ENCODE measurements at places on chromosomes 12 and 14.
A peak's percentile ranks its signal among the peaks of the same experiment; 100 is the strongest.

- no peak for DNase-seq
Measured at GRCh38 chr12:130977046-130977742, 23.5 kb downstream of the ADGRD1 start.

GRCh38 chr12:92036061-92036620, 109.5 kb downstream of the BTG1 start:
- no peak for DNase-seq

GRCh38 chr14:70448633-70449340, 3.2 kb upstream of the ADAM21 start:
- DNase-seq = no peak

DNA sequence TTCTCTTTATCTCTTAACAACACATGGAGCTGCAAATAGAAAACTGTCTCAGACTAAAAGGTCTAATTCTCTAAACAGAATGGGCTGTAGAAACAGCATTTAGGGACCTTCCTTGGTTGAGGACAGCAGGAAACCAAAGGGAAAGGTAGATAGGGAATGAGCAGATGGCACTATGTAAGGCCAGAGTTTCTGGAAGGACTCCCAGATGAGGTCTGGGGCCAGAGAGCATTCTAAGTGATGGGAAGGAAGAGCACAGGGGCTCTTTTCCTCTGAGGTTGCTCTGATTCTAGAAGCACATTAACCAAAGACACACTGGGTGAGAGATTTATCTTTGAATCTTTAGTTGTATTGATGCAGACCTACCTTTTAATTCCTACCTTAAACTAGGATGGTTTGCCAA, 79.4 kb downstream of the TPH2 start:
- no peak for DNase-seq

DNA sequence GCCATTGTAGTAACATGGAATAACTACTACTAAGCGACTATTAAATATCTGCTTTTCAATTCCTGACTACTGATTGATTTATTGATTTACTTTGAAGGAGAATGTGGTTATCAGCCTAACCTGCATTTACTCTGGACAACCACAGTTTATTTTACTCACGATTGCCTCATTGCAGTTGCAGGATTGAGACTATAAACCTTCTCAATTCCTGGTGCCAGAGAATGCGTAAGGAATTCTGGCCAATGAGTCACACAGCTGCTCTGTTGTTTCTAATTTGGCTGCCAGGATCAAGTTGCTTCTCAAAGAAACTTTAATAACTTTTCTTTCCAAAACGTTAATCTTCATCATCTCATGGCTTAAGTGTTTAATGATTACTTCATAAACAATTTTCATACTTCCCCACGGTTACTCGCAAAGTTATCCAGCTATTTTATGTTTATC, 13.1 kb upstream of the TMTC1 start:
- DNase-seq = peak; percentile 77

GRCh38 chr12:20601668-20602280, 93.4 kb upstream of the SLCO1C1 start:
- peak; percentile 67 for DNase-seq

DNA sequence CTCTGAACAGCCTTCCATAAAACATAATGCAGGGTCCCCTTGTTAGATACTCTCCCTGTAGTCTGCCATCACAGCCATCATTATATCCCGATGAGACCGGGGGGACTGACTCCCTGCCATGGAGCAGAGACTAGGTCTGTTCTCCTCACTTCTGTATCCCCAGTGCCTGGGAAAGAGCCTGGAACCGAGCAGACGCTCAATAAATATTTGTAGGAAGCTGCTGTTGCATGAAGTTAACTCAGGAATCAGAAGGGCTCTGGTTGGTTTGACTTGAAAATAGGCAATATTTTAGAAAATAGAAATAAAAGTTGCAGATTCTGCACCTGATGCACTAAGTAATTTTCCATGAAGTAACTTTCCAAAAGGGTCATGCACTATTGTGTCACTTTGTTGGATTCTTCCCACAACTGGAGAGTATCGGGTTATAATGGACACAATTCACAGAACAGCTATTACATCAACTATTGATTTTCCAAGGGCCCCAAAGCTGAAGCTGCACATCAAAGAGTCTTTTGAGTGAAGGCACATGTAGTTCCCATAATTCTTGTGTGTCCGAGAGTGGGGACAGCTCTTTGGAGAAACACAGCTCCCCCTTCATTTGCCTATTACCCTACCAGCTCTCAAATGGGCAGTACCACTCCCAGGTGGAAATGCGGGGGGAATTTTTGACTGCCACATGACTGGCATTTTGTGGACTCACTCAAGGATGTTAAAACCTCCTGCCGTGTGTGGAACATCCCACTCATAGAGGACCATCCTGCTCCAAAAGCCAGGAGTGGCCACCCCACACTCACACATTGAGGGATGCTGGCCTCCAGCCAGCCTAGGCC, 18.8 kb downstream of the CLMN start:
- no peak for DNase-seq

GRCh38 chr12:49698619-49699545, 8.3 kb downstream of the FMNL3 start:
- peak; percentile 85 for DNase-seq

DNA sequence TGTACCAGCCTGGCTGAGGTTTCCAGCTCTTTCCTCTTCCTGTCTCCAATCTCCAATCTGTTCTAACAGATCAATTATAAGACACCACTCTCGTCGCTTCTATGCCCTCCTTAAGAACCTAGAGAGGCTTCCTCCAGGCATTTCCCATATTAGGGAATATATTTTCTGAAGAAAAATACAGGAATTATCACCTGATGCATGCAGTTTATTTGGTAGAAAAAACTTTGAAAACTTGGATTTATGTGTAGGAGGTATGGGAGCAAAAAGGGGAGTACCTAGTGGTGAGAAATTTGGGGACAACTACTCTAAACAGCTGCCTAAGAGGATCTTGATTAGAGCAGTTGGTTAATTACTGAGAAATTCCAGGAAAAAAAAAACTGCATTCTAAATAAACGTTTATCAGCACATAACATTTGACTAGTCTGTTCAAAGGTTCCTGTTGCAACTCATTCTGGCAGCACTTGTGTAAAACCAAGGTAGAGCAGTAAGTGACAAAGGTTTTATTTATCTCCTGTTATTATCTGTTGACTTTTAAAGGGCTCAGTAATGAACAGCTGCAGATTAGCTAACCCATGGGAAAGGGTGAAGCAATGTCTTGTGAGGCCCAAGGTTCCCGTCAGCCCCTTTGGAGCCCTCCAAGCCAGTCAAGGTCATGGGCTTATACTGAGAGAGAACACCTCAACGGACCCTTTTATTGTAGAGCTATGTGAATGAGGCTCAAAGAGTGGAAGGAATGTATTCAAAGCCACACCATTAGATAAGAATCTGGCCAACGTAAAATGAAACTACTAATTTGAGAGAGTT, 36.4 kb upstream of the NR1H4 start:
- no peak for DNase-seq

DNA sequence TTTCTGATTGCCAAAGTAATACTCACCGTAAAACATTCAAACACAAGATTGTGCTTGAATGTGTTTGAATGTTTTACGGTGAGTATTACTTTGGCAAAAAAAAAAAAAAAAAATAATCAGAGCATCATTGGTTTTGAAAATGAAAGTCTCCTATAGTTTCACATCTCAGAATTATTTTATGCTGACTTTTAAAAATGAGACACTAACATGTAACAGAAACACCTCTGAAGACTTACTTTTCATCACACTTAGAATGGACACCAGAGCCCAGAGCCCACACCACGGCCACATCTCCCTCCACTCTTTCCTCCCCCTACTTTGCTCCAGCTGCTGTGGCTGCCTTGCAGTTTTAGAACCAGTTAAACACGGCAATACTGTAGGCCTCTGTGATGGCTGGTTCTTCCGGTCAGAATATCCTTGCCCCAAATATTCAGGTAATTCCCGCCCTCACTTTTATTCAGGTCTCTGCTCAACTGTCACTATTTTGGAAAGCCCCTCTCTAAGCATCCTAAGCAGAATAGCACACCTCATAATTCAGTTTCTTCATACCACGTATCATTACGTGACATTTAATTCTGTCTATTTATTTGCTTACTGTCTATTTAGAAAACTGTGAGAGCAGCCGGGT, 138.9 kb upstream of the MAX start:
- DNase-seq = no peak

- DNase-seq = no peak
Measured at GRCh38 chr12:10307630-10308029, at the start of gene KLRD1. Gene KLRD1 (plus strand): TSS chr12:10307870. CDS start chr12:10308078, 208 bp downstream.

DNA sequence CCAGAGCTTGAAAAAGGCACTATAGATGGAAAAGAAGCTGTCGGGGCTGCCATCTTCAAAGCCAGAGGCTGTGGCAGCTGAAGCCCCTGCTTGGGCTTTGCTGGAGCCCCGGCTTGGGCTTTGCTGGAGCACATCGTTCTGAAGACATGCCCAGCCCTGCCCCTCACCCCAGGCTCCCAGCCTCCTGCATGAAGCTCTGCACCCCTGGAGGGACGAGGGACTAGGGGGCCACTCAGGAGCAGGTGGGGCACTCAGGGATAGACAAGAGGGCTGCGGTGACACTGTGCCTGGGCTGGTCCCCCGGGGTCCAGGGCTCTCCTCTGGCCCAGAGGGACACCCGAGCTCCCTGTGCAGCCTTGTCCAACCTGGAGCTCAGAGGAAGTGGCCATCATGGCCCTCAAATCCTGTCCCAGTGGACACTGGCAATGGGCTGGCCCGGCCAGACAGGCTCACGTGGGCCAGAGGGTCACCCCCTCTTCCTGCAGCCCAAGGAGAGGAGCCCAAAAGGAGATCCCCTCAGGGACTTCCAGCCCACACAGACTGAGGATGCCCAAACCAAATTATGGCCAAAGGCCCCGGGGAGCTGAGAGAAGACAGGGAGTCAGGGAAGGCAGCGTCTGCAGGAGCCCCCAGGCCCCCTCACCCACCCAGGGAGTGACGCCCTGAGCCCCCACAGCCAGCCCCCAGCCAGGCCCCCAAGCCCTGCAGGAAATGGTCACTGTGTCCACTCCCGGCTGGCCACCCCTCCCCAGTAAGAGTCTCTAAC, 23.1 kb upstream of the C14orf180 start:
- DNase-seq = no peak

DNA sequence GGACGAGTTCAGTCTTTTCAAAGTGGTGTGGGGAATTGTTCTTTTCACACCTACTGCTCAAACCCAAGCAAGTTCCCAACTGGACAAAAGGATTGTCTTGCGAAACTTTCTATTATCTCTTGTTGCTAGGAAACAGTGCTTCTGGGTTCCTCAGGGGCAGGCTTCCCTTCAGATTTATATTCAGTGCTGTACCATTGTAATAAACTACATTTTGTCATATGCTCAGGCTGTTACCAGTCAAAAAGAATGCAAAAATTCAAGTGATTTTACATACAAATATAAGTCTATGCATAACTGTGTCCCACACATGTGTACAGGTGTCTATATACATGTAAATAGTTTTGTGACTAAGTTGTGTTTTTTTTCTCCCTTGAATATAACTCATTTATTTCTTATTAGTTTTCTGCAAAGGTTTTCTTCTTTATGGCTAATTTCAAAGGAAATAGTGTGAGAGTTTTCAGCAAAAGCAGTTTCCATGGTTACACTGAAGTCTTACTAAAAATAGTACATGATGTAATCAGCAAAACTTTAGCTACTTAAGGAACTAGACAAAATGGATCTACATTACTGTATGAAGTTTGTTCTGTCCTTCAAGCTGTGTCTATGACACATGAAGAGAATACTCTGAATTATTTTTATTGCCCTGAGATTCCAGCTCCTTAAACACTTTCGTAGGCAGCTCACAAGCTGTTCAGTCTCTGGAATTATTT, 430.2 kb upstream of the TMPO start:
- DNase-seq = no peak

GRCh38 chr12:118376089-118377020, at the start of gene SUDS3:
Gene SUDS3 (plus strand): TSS chr12:118376555. CDS start chr12:118376692, 137 bp downstream.
- DNase-seq = peak; percentile 67

DNA sequence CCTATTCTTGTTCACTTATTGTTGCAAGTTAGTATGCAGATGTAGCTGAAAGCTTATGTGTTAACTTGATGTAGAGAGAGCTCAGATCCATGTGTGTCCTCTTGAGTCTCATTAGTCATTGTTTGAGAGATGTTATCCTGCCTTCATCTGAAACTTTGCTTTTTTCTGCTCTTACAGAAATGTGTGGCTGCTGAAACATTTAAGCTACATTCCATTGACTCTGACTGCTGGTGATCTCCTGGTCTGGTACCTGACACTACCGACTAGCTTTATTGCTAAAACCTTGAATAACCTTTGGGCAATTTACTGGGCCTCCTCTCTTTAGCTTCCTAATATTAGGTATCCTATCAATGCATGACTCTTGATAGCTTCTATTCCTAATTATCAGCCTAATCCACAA, 705.6 kb upstream of the FOXG1 start:
- no peak for DNase-seq

DNA sequence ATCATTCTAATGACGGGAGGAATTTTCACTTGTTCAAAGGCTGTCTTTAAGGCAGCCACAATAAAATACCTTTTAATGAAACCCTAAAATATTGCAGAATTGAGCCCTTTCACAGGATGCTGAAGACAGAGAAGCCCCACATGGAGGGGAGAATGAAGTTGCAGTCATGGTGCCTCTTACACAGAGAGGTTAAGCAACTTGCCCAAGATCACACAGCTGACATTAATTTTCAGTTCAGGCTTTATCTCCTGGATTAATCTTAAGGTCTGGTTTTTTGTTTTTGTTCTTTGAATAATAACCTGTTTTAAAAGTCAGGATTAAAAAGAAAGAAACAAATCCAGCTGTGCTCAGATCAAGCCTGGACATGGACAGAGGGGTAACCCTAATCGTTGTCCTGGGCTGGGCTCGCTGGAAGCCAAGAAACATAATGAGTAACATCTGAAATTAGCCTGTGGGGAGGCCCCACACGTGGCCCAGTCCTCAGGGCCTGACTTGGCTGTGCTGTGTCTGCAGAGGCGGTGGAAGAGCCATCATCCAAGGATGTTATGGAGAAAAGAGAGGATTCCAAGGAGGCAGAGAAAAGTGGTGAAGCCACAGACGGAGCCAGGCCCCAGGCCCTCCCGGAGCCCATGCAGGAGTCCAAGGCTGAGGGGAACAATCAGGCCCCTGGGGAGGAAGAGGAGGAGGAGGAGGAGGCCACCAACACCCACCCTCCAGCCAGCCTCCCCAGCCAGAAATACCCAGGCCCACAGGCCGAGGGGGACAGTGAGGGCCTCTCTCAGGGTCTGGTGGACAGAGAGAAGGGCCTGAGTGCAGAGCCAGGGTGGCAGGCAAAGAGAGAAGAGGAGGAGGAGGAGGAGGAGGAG, 8.0 kb downstream of the CHGA start:
- DNase-seq = no peak

GRCh38 chr12:104501660-104502059, 44.9 kb downstream of the CHST11 start:
- no peak for DNase-seq

- DNase-seq = peak; percentile 6
Measured at GRCh38 chr14:74793506-74794155, 30.5 kb downstream of the YLPM1 start.

DNA sequence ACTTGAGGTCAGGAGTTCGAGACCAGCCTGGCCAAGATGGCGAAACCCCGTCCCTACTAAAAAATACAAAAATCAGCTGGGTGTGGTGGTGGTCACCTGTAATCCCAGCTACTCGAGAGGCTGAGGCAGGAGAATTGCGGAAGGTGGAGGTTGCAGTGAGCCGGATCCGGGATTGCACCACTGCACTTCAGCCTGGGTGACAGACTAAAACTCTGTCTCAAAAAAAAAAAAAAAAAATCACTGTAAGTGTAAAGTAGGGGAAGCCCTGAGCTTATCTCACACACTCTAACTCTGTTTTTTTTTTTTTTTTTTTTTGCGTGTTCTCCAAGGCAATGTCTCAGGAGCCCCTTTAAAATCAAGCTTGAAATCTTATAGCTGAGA, 421 bp upstream of the RBMS2 start:
- DNase-seq = no peak

- peak; percentile 15 for DNase-seq
Measured at GRCh38 chr12:21065845-21066244, 65.1 kb upstream of the SLCO1B1 start.

GRCh38 chr12:53738406-53739213, 11.4 kb upstream of the CALCOCO1 start:
- DNase-seq = no peak

Measured in fibroblast of skin of back (primary cell).